Activated CD4-positive, alpha-beta T cell treated with anti-CD3 and anti-CD28 coated beads, Interleukin-2, Interleukin-4, amounts not matched to agents 100 ng/mL and 50 ng/mL, durations not matched to agents 16 hours and 8 hours (primary cell): ENCODE measurements at places on chromosomes 6 and 20.

DNA sequence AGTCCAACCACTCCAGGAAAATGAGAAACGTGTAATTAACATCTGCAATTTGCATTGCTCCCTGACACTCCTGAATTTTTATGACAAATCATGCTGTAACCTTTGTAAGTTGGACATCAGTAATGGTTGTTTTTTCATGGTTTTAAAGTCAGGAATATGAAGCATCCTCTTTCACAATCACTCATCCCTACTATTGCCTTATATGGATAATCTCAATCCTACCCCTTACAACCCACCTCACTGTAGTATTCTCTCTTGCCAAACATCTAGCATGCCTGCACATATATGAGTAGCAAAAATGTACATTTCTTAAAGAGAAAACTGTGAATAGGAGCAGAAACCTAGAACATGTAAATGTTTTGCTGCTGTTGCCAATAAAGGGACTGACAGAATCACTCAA, 729.5 kb downstream of the KIF16B start:
- DNase-seq: no peak

DNA sequence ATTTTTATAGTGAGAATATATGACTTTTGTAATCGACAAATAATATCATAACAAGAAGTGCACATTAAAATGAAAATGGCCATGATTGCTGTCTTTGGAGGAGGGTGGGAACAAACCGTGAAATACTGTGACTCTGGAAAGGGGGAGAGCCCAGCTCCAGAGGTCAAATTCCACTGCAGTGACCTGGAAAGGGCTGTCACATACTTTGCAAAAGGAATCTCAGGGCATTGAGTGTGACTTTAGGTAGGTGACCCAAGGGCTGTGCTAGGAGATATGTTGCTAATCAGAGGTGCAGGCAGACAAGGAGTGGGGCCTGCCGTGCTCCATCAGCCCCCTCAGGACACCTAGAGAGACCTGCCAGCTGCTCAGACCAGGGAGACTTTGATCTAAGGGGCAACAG, 28.1 kb upstream of the BMP7 start:
- no peak for DNase-seq

GRCh38 chr20:63829945-63830835, 874 bp downstream of the ZBTB46 start:
- no peak for DNase-seq

GRCh38 chr6:85127696-85128243, 322.1 kb upstream of the NT5E start:
- DNase-seq: no peak
